ENCODE measurements at places on chromosomes 6 and 20.

DNA sequence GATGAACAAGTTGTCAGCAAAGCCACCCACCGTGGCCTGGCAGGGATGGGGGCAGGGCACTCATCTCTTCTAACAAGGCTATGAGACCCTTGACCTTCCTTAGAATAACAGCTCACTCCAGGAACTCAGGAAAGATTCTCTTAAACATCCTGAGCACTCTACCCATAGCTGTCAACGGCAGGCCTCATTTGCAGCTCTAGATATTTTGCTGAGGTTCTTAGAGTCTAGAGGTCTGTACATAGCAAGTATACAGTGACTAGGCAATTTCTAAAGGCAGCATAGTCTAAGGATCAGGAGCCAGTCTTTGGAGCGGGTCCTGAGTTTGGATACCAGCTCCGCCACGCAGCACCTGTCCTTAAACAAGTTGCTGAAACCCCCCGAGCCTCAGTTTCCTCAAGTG, 11.7 kb downstream of the TRERF1 start:
- DNase-seq, result no peak

GRCh38 chr6:95249661-95250060, 327.7 kb upstream of the MANEA start:
- DNase-seq, result no peak

GRCh38 chr20:41476013-41476441, 109.4 kb upstream of the EMILIN3 start:
- no peak for DNase-seq

DNA sequence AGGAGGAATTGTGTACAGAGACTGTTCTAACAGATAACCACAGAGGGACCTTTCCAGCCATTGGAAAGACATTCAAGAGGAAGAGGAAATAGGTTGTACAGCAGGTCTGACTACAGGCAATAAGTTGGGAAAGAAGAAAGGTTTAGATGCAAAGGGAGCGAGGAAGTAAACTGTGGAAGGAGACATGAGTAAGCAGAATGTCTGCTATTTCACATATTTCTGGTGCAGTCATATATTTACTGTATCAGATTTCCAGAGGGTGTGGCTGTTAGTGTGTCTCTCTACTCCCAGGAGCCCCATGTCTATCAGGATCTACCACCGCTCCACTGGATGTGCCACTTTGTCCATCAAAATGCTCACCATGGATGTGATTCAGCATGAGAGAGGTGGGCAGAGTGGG, 25.9 kb downstream of the MRS2 start:
- DNase-seq, result no peak

DNA sequence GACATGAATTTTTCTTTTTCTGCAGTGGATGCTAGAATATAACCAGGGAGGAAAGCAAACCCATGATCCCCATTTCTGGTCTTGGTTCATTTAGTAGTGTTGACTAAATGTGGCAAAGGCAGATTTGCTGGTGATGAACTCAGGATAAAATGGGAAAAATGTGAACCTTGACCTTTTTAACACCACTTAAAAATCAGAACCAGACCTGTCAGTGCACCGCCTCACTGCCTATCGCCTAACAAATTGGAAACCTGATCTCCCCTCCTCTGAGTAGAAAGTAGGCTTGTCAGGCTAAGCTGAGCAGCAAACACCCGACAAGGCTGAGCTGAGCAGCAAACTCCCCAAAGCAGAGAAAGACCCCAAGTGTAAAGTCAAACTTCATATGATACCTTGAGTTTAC, 254.8 kb downstream of the FOXC1 start:
- no peak for DNase-seq

DNA sequence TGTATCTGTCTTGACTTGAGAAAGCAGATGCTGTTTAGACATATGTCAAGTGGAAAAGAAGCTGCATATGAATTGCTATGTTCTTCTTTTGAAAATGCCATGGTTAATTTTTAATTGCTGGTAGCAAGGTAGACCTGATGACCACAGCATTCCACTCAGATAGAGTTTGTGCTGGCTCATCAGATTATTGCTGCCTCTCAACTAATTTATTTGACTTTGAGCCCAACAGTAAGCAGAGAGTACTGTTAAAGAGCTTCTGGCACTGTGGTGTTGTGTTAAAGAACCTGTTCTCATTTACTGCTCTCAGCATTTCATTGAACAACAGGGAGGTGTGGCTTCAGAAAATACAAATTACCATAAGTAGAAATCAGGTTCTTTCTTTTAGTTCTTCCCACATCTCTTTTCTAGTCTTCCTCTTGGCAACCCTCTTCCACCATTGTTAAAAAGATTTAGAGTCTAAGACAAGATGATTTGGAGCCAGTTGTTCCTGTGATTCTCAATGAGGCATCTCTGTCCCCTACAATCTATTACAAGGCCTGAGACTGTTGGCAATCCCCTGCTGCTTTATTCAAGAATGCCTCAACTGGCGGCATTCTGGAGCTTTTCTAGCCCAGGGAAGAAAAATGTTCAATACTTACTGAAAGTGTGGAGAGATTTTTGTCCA, 967.6 kb upstream of the GJE1 start:
- no peak for DNase-seq

DNA sequence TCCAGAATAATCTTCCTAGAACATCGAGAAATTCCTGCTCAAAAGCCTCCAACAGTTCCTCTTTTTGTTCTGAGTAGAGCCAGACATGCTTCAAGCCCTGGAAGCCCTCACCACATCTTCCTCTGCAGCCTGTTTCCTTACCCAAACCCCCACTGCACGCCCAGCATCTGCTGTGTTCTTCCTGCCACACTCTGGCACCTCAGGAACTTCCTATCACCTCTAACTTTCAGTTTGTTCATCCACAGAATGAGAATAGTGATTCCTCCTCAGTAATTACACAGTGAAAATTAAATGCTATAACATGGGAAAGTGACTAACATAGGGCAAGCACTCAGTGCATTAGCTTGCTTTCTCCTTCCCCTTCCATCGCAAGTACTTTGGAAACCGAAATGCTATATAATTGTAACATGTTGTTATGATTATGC, 26.3 kb downstream of the C6orf89 start:
- DNase-seq, result peak; percentile 38

DNA sequence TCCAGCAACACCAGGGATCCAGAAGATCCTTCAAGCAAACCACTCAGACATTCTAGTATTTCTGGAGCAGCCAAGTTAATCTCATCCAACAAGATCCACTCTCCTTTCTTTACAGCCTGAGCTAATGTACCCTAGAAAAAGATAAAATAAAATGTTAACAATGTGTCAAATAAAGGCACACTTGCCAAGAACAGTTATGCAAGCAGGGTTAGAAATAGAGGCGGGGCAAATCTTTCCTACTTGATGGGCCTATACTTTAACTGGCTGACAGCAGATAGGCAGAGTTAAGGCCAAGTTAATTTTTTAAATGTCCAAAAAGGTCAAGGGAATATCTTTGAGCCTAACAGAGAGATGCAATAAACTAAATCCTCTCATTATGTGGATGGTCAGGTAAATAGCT, 60.8 kb downstream of the MDN1 start:
- DNase-seq, result no peak

DNA sequence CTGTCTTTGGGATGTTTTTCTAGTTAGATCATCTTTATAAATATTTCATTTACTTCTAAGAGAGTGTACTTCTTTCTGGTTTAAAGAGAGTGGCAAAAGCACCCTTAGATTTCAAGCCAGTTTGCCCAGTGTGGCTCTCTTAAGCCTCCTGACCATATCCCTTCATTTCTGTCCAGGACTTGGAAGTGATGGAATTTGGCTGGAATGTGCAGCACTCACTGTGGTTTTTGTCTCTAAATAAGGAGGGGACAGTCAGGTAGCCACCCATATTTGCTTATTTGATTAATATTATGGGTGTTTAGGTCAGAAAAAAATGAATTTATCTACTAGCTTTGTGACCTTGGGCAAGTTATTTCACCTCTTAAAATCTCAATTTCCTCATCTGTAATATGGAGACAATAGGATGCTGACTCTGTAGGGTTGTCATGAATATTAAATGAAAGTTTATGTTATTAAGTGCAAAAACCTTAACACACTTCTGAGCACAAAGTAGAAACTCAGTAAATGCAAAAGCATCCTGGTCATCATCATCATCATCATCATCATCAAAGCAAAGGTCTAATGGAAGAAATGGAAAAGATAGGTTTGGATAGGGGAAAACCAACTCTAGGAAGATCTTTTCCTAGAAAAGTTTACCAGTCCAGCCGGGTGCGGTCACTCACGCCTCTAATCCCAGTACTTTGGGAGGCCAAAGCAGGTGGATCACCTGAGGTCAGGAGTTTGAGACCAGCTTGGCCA, 3.1 kb downstream of the CRYBG1 start:
- DNase-seq, result no peak

GRCh38 chr6:64238071-64238470, 602.5 kb downstream of the PHF3 start:
- DNase-seq, result no peak

DNA sequence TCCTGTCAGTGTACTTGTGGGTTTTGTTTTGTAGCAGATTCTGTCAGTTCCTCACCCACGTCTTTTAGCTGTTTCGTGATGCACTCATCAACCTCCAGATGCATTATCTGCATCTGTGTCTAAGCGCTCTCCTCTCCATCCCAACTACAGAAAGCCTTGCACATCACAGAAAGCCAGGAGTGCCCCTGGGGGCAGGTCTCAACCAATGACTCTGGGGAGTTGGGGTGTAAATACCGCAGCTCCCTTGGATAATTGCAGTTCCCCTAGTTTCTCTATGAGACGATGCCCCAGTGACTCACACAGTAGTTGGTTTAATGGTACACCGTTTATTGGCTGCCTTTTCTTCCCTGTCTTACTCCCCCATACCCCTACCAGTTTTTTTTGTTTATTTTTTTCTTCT, 158.1 kb downstream of the SOX4 start:
- no peak for DNase-seq

- no peak for DNase-seq
Observed at GRCh38 chr6:70180183-70180900, 122.5 kb downstream of the COL9A1 start.

DNA sequence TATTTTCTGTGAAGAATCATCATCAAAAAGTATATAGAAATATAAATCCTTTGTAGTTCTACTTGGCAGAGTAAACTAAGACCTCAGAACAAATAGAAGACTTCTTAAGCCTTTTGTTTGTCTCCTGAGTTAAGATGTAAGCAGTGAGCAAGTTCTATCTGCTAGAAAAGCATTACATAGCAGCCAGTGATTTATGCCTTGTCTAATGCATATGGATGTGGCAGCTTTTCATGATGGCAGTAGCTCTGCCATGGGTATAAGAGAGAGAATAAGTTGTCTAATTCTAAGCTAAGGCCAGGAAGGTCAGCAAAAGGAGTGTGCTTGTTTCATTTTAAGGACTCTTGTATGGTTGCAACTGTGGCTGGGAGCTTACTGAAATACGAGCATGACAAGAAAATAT, 920.2 kb downstream of the GRIK2 start:
- no peak for DNase-seq

All from stimulated activated naive CD4-positive, alpha-beta T cell treated with Interleukin-2 at 50 U/mL for 16 hours (primary cell).